Stimulated activated CD8-positive, alpha-beta memory T cell treated with anti-CD3 and anti-CD28 coated beads, Interleukin-4, amount 100 ng/mL, for 1 hour (primary cell): ENCODE measurements at places on chromosomes 7 and 10.

DNA sequence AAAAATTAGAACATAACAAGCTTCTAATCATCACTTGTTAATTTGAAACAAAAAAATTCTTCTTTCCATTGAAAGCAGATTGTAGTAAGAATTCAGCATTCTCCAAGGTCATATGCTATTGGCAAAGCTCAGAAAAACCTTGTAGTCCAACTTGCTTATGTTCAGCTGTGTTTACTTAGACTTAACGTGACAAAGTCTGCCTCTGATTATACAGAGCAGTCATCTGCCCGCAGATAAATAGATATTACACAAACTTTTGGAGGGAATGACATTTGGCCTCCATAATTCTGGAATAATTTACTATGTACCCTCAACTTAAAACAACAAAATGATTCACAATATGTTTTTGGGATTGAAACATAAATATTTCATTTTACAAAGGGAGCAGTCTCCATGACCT, 45.8 kb downstream of the MKX start:
- no peak for DNase-seq

DNA sequence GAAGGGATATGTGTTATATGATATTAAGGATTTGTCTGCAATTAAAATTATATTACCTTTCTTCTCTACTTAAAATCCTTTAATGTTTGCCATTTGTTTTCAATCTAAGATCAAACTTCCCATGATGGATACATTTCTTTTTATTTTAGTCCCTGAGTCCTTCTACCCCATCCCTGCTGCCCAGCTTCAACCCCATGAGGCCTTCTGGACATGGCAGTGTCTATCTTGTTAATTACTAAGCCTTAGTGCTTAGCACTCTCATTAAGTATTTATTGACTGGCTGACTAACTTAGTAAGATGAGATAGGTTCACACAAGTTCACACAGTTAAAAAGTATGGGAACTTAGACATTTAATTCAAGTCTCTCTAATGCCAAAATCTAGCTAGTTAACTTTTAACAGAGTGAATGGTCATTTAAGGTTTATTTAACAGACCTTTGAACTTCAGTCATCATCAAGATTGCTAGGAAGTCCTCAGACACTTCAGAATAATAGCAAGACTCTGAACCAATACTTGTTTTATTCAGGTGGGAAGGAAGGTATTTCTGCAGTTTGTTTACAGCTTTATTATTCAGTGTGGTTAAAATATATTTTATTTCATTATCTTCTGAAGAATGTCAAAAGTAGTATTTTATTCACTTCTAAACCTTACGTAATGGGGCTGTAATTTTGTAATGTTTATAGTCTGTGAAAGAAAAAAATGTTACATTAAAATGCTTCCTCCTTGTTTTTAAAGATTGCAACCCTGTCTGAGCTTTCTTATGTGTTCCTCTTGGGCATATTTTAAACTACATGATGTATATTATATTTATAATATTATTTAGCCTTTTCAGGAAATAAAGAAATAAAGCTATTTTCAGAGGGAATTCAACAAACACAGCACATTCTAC, 848.9 kb downstream of the REEP3 start:
- no peak for DNase-seq

- no peak for DNase-seq
Observed at GRCh38 chr10:82866424-82867020, 991.5 kb downstream of the NRG3 start.

- DNase-seq, result no peak
Observed at GRCh38 chr10:74178042-74178791, 27.2 kb downstream of the ADK start.

DNA sequence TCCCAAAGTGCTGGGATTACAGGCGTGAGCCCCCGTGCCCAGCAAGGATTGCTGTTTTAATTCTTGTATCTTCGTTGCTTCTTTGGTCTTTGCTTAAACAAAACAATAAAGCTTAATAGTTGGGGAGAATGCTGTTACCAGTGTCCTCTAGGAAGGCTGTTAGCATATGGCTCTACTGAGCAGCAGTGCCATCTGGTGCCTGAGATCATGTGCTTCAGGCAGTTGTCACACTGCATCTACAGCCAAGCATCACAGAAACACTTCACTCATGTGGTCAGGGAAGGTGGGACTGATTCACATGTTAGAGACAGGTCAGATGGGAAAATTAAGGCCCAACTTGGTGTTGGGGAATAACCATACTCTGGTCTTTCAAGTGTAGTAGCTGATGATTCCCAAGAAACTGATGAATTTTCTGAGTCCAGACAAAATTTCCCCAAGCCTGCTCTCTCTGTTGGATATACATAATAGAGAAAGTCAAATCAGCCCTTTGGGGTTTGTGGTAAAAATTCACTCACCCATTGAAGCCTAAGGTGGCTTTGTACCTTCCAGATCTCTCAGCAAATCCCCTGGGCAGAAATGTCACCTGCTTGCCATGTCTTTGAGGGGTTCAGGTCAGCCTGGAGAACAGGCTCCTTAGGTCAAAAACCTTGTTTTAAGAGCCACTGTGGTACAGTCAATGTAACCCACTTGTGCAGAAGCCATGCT, 28.4 kb downstream of the UBE2D4 start:
- no peak for DNase-seq

- DNase-seq, result no peak
Observed at GRCh38 chr7:68422281-68422680, 1176.0 kb upstream of the AUTS2 start.

DNA sequence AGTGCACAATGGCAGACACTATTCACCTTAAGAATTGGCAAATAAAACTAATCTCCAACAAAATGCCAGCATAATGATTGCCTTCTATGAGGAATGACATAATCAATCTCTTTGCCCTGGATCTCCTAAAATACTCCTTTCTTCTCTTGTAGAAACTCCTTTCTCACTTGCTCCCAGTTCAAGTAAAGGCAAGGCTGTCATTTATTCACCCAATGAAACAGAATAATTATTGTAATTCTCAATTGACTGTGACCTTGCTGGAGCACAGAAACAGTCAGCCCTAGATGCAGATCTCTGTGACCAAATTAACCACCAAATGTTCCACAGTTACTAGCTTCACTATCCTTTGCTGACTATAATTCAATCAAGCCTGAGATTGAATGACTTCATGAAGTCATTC, 99.3 kb downstream of the SEMA3C start:
- DNase-seq, result no peak

DNA sequence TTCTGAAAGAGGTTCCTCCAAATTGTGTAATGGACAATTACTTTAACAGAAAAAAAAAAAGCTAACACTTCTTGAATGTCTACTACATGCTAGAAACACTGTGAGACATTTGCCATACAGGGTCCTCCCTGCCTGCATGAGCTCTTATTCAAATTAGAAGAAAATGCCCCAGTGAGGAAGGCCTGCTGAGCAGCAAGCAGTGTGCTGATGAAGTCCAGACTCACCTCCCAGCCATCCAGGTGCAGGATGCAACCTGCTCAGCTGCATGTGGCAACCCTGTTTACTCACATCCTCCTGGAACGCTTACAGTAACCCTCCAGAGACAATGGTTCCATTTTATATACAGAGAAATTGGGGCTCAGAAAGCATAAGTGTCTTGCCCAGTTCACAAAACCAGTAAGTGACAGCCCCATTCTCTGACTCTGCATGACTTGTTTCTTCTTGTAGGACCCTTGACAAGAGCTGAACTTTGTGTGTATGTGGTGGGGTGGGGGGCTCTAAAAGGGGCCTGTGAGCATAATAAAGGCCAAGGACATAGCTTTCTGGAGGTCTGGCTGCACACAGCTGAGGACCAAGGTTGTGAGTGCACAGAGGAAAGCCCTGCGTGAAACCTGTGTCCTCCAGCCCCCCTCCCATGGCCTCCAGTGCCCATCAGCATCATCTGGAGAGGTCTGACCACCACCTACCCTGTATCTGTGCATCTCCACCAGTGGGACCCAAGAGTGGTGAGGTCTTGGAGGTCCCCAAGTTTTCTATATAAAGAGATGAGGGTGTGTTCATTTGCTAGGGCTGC, 387.8 kb downstream of the GRID1 start:
- no peak for DNase-seq

GRCh38 chr10:27820637-27821036, 75.0 kb upstream of the MKX start:
- DNase-seq, result no peak

DNA sequence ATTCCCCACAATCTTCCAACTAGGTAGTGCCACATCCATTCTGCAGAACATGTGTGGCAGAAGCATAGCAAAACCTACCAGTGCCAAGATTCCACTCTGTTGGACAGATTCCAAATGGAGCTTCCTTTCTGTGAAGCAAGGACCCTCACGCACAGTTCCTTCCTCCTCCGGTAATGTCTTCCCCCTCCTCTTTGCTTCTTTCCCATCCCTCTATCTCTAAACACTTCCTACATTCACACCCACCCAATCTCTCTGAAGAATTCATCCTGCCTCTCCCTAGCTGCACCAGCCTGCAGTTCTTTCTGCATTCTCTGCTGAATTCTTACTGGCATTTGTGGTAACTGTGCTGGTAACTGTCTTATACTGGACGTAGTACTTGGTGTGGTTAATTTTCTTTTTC, 124.9 kb downstream of the RNLS start:
- no peak for DNase-seq

- DNase-seq, result no peak
Observed at GRCh38 chr7:3075441-3075840, 31.8 kb upstream of the CARD11 start.

GRCh38 chr10:51344371-51344770, 270.1 kb downstream of the PRKG1 start:
- DNase-seq, result no peak

DNA sequence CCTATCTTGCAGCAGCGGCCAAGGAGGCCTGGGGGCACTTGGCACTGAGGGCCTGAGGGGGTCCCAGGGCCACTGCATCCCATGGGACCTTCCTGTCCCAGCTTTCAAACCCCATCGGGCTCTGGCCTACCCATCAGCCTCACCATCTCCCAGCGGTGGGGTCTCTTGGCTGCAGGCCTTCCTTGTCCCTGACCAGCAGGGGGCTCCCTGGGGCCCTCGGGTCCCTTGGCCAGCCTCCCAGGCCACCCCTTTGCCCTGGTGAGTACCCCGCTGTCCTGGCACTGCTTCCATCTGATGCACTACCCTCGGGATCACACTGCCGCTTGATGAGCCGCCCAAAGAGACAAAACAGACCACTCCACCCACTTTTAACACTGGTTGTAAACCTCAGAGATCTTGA, 43.5 kb downstream of the YKT6 start:
- DNase-seq, result peak; percentile 15

DNA sequence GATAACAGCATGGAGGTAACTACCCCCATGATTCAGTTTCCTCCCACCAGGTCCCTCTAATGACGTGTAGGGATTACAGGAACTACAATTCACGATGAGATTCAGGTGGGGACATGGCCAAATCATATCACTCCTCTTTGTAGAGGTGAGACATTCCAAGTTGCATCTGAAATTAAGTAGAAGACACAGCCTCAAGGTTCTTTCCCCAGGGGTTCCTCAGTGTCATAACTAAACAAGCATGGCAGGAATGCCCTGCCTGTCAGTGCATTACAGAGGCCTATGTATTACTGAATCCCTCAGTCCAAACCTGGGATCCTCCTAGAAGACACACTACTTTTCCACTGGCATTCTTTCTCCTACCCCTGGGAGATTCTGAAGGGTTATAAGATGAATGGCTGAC, 42.6 kb upstream of the WNT16 start:
- DNase-seq, result no peak

DNA sequence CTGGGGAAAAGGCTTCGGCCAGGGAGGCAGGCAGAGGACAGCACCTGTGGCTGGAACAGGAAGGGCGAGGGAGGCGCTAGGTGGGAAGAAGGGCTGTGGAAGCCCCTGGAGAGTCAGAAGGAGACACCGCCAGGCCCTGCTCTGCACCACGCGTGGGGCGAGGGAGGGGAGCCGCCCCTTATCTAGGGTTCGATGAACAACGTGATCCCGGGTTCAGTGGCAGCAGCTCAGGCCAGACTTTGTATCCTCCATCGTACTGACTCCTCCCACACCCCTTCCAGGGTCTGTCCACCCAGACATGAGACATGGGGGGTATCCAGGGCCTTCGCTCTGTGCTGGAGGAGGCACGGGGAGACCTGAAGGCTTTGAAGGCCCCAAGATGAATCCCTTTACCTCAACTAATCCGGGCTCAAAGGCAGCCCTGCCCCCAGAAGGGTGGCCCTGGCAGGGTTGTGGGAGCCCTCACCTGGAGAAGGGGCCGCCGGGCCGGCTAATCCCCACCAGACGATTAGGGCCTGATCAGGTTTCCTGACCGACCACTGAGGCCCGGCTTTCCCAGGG, 110.8 kb downstream of the PDGFA start:
- DNase-seq, result no peak

DNA sequence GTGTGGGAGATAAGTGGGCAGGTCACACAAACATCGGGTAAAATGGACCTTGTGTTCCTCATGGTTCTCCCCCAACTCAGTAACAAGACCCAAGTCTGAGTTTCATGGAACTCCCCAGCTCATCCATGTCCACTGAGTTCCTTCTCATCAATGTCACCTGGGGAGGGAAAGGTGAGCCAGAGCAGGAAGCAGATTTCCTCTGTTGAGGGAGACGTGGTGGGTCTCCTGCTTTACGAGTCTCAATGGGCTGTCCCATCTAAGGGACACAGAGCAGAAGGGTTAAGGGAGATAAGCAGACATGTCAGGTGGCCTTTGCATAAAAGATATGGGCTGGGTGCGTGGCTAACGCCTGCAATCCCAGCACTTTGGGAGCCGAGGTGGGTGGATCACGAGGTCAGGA, 56.5 kb upstream of the SORCS3 start:
- no peak for DNase-seq

GRCh38 chr10:70552586-70552985, 50.0 kb downstream of the PRF1 start:
- no peak for DNase-seq

GRCh38 chr10:100174699-100175677, 10.8 kb downstream of the ERLIN1 start:
- DNase-seq, result no peak

DNA sequence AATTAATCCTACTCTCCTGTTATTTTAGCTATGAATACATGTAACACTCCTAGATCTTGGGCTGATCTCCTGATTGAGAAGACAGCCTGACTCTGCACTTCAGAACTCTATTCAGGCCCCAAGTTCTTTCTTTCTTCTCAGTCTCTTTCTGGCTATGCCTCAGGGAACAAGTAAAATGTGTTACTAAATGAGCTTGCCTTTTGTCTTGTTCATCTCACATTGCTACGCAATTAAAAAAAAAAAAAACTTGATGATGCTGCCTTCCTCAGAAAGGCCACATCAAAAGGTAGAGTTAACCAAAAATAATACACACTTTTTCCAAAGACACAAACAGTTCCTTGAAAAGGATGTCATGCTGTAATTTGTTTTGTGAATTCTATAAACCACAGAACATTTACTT, 258.1 kb downstream of the TWIST1 start:
- no peak for DNase-seq

GRCh38 chr10:84306751-84307384, 21.5 kb upstream of the CCSER2 start:
- DNase-seq, result no peak

GRCh38 chr7:66100408-66101050, 14.1 kb upstream of the CRCP start:
- DNase-seq, result no peak

DNA sequence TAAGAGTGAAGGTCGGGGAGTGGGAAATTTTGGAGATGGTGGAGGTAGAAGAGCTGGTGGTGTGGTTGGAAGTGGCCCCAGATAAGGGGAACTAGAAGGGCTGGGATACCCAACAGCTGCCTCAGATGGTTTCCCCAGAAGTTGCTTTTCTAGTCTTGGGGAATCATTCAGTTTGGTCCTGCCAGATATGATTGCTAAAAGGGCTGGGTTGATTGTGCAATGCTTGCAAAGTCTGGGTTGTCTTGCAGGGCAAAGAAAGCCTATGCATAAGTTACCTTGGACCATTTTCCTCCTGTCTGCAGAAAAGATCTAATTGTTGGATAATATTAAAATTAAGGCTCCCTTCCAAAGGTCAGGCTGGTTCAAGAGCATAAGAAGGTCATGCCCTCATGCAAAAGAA, 213.8 kb upstream of the ZNF804B start:
- no peak for DNase-seq
